ENCODE measurements at places on chromosomes 5 and 9.

GRCh38 chr5:74951865-74952264 is 85.7 kb upstream of the FAM169A start:
- no peak for DNase-seq

GRCh38 chr5:60514152-60514551 is 185.8 kb downstream of the DEPDC1B start:
- DNase-seq = no peak

GRCh38 chr9:35227284-35227683 is 65.5 kb downstream of the UNC13B start:
- no peak for DNase-seq

GRCh38 chr5:31487506-31487905 is 44.4 kb downstream of the DROSHA start:
- no peak for DNase-seq

- DNase-seq = no peak
Observed at GRCh38 chr9:4622016-4622415, 40.1 kb upstream of the PLPP6 start.

DNA sequence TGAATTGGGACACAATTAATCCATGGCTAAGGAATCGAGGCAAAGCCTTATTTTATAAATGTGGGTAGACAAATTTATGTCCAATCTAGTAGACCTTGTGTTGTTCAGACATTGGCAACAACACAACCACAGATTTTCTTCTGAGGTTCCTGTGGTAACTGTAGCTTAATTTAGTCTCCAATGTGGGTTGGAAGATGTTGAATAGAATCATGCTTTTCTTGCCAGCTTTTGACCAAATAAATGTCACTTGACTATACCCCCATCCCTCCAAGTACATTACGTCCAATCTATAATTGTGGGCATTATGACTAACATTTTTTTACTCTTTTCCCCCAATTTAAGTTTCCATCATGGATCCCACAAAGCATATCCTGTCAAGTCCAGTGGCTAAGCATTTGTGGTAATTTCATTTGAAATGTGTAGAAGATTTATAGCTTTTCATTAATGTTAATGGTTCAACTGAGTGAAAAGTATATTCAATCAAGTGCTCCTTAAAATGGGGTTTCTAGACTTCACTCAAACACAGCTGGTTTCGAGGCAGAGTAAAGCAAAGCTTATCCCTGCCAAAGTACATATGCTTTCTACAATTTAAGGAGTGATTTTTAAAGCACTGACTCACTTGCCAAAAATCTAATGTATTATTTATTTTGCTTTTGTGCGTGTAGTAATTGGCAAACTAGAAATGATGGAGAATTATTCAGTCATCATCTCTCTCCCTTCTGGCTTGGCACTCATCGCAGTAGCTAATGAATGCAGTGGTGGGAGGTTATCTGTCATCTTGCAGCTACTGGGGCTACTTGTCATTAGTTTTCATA is 141.8 kb downstream of the FAM174A start:
- peak; percentile 35 for DNase-seq

DNA sequence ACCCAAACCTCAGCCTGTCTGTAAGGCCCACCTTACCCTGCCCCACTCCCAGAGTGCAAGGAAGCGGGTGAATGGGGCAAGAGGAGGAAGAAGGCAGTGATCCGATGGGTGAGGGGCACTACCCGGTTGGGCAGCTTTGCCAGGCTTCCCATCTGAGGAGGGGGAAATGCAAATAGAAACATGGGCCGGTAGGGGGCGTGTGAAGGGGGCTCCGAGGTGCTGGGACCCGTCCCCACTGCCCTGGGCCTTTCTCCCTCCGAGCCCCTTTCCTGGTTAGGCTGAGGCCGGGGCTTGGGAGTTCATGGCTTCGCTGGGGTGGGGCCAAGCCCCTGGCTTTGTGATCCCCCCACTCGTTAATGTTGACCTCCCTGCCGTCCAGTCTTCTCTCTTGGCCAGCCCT is 23.6 kb upstream of the MYORG start:
- no peak for DNase-seq

GRCh38 chr5:141031006-141031405 is 20.2 kb upstream of the PCDHB1 start:
- DNase-seq = no peak

DNA sequence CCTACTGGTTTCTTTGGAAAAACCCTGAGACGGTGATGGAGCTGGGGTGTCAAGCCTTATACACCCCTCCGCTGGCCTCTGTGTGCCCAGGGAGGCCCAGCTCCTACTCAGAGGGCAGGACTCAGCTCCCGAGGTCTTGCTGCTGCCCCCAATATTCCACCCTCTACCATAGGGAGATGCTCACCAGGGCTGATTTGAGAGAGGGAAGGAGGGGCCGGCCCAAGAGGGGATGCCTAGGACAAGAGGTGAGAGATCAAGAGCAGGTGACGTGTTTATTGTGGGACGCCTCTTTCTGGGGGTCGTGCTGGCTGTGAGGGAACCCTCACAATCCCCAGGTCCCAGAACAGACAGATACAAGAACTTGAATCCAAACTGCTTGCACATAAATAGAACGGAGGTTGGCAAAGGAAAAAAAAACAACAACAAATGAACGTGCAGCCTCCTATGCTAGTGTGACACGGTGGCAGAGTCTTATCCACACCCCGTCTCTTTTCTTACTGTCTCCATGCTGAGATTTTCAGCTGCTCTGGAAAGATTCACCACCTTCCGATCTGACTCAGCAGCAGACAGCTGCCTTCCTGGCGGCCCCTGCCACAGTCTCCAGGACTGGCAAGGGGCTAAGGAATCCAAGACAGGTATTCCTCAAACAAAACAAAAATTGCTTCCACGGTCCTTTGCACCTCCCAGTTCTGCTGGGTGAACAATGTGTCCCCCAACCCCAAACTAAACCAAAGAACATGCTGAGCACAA is 22.3 kb downstream of the FABP6 start:
- no peak for DNase-seq

- DNase-seq = no peak
Observed at GRCh38 chr9:136220017-136220729, 15.2 kb upstream of the LHX3 start.

- peak; percentile 8 for DNase-seq
Observed at GRCh38 chr9:105475302-105475701, 27.5 kb downstream of the FSD1L start.

DNA sequence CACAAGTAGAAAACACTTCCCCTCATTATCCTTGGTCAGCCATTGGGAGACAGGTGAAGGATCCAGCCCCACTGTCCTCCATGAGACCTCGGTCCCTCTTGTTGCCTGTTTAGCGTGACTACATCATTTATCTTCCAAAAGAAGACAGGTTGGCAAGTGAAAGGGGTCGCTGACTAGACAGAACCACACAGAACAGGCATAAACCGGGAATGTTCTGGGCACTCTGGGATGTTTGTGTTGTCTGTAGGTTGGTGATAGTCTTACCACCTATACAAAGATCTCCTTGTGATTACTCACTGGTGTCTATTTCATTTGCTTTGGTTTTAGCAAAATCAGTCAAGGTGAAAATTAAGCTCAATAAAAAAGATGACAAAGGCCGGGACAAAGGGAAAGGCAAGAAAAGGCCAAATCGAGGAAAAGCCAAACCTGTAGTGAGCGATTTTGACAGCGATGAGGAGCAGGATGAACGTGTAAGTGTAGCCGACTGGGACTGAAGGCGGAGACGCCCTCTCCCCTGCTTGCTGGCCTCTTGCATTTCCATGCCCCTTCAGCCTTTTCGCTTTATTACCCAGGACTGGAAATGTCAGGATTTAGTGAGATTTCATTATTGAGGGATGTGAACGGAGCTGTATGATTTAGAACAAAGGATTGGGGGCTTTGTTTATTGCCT is 175.9 kb downstream of the SMARCA2 start:
- no peak for DNase-seq

- DNase-seq = peak; percentile 1
Observed at GRCh38 chr5:60883229-60883628, 39.2 kb upstream of the ELOVL7 start.

- DNase-seq = no peak
Observed at GRCh38 chr9:91655215-91655614, 231.6 kb upstream of the NFIL3 start.

- peak; percentile 45 for DNase-seq
Observed at GRCh38 chr5:126335886-126336285, 87.3 kb upstream of the GRAMD2B start.

DNA sequence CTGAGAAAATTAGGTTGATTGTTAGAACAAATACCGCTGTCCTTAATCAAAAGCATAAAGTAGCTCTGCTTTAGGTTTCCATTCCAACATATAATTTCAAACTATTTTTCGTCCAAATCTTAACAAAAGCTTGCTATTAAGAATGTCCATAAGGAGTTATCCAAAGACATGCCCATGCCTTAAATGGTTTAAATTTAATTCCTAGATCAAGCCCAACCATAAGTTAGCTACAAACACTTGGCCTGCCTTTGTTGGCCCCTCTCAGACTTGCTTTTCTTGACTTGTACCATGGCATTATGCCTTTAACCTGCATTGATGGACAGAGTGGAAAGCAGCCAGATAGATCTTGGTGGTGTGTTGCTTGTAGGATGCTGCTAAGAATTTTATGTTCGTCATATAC is 8.8 kb downstream of the GARNL3 start:
- no peak for DNase-seq

DNA sequence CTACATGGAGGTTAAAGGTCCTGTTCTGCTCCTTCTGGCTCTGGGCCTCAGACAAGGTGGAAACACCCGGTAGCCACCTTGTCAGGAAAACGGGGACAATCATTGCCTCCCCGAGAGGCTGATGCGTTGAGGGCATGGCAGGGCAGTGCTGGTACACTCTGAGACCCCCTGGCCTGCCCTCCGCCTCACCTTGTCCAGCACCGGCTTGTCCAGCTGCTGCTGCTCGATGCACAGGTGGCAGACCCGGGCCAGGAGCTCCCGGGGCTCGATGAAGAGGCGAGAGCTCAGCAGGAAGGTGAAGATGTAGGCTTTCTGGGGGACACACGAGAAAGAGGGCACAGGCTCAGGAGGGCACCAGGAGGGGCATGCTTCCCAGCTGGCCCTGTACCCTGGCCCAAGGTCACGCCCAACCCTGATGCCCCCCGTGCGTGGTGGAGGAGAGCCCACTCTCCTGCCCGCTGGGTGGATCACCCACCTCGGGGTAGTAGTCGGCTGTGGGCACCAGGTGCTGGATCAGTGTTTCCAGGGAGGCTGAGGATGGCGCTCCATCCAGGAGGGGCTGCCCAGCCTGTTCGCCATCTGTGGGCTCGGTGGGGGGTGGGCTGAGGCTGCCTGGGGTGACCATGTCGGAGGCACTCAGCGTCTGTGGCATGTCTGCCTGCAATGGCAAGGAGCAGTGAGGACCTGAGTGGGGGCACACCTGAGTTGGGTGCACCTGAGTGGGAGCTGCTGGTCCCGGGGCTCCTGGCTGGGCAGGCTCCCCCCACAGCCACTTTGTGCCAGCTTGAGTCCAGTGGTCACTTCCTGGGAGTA is 66.0 kb upstream of the RNF130 start:
- no peak for DNase-seq

DNA sequence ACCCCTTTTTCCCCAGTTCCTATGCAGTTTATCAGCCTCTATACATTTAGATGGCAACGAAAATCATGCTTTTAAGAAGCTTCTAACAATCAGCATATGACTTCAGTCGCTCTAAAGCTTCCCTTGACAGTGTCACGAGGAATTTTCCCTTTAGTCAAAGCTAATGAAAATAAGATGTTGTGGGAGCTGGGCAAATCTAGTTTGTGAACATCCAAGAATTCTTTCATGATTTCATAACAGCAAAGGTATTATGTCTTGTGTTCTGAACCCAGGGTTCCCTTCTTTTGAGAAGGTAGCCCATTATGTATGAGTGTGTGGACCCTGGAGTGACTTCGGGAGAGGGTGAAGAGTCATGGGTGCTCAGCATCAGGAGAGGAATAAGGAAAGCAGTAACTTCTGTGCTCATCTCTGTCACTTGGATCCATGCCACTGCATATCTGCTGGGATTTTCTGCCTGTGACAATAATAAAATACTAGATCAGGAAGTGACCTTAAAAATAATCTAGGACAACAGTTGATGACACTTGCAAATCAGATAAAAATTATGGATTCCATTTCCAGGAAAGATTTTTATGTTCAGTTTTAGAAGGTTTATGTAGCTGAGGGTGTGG is 102.4 kb downstream of the PCSK1 start:
- peak; percentile 49 for DNase-seq

GRCh38 chr5:96566833-96567587 is 95.2 kb upstream of the CAST start:
- no peak for DNase-seq

DNA sequence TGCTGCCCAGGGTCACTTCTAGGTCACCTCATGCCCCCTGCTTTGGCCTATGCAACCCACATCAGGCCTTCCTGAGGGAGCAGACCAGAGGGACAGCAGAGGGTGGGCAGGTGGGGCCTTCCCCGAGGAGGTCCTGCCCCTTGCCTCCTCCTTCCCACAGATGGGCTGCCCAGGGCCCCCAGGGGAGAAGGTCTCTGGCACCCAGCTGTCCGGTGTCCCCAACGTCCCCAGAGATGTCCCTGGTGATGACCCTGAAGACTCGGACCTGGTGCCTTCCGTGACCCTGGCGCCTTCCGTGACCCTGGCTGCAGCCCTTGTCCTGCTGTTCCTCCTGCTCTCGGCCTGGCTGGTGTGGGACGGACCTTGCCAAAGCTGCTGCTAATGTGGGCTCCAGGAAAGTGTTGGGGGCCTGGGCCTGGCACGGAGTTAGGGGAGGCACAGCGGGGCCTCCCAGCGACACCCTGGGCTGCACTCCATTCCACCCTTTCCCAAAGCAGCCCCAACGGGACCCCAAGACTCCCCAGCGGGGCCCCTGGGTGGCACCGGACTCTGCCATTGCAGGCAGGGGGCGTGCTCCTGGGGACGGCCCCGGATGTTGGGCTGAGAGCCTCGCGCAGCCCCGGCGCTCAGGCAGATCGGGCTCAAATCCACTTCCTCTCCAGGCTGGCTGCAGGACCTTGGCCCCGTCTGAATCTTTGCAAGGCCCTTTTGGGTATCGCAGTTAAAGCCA is 6.8 kb upstream of the SLC2A6 start:
- DNase-seq = no peak

GRCh38 chr9:134413890-134414623 is 87.8 kb downstream of the RXRA start:
- DNase-seq = peak; percentile 57

DNA sequence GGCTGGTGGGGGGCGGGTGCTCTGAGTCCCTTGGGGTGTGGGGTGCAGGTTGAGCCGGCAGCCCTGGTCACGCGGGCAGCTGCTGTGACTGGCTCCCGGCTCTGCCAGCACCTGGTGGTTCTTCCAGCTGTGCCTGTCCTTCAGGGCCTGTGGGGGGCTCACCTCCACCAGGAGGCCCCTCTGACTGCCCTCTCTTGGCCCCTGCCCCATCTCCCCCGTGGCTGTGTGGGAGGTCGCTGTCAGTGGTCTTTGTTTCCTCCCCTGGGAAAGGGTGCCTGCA is 3.3 kb downstream of the RXRA start:
- no peak for DNase-seq

- no peak for DNase-seq
Observed at GRCh38 chr5:80152778-80153177, 103.1 kb downstream of the SERINC5 start.

- DNase-seq = peak; percentile 21
Observed at GRCh38 chr9:116323012-116323411, 169.4 kb downstream of the PAPPA start.

DNA sequence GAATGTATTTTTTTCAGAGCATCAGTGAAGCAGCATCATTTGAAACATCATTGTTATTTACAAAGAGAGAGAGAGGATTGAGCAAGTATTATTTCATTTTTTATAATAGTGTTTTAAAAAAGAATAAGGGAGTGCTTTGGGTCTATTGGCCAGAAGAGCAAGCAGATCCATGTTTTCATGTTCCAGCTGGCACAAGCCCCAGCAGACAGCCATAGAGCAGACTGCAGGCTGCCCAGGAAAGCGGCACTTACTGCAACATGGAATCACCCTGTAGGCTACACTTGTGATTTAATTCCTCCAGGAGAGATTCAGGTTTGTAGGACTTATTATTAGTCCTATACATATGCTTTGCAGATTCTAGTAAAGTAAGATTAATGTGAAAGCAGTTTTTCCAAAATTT is 407.0 kb upstream of the GRAMD2B start:
- peak; percentile 60 for DNase-seq

Measured in fibroblast of gingiva (primary cell).